ENCODE measurements at places on chromosomes 12 and 14. TPM values are rescaled to one million over a fixed set of nuclear protein-coding genes. Genes with fewer than 3 reads are reported as not detected.

DNA sequence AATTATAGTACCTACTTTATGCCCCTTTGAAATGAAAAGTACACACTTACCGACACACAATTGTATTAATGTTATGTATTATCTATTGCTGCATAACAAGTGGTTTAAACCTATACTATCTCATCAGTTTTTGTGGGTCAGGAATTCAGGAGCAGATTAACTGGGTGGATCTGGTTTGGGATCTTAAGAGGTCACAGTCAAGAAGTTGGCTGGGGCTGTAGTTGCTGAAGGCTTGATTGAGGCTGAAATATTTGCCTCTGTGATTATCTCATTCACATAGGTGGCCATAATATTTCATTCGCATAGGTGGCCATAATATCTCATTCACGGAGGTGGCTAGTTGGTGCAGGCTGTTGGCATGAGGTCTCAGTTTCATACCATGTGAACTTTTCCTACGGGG lies 5.7 kb downstream of the METTL25 start:
- no peak for DNase-seq

DNA sequence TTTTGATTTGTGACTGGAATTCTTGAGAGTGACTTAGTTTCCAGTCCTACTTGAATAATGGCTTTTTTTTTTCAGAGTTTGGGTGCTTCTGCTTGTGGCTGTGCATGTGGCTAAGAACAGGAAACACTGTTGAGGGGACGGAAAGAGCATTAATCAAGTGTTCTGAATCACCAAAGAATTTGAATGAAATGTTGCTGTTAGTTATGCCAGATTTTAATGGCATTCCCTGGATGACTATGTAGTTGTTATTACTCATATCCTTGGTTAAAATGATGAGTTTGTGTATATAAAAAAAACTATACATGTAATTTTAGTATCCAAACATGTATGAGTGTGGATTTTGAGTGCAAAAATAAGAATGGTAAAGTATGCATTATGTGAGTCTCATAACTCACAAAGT lies 347.9 kb downstream of the BCAT1 start:
- peak; percentile 52 for DNase-seq

Gene CCDC175
- total RNA-seq: not detected

DNA sequence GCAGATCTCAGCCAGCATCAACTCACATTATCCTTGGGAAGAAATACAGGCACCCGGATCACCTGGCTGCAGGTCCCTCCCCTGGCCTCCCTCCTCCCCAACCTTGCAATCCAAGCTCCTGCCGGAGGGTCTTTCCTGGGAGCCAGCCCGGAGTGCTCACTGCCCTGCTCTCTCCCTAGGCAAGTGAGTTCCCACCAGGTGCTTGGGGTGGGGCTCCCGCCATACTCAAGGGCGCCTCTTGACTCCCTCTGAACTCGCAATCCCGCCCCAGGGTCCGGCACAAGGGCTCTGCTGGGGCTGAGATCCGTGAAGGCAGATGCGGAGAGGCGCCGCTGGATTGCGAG lies 1.2 kb upstream of the CEP170B start:
- DNase-seq: no peak

GRCh38 chr12:47900131-47901062 lies 4.4 kb downstream of the VDR start:
- no peak for DNase-seq

Gene DLK1
- total RNA-seq: not detected

GRCh38 chr12:96994900-96995299 lies 87.8 kb downstream of the NEDD1 start:
- DNase-seq: no peak

GRCh38 chr14:33811721-33812120 lies 139.2 kb downstream of the EGLN3 start:
- DNase-seq: no peak

Gene PTPN21
- total RNA-seq: 16.1 TPM

- peak; percentile 21 for DNase-seq
Observed at GRCh38 chr12:64039281-64039871, 182.7 kb downstream of the KICS2 start.

Gene DPPA3
- not detected for total RNA-seq

Gene PPP4R4
- total RNA-seq: 1.00 TPM

DNA sequence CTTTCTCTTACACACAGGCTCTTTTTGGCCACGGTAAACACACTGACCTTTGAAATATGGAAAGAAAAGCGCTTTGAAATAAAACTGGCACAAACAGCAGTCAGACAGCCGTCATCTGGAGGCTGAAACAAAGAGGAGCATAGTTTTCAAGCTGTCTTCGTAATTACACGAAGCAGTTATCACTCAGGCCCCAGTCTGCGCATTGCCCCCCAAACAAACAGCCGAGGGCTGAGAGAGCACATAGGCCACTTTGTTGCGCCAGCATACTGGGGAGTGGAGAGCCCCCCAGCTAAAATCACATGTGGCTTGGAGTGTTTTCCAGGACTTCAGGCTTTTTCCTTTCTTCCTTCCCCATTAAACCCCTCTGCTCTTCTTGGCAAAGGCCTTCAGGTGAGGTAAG lies 142.9 kb upstream of the BTG1 start:
- no peak for DNase-seq

DNA sequence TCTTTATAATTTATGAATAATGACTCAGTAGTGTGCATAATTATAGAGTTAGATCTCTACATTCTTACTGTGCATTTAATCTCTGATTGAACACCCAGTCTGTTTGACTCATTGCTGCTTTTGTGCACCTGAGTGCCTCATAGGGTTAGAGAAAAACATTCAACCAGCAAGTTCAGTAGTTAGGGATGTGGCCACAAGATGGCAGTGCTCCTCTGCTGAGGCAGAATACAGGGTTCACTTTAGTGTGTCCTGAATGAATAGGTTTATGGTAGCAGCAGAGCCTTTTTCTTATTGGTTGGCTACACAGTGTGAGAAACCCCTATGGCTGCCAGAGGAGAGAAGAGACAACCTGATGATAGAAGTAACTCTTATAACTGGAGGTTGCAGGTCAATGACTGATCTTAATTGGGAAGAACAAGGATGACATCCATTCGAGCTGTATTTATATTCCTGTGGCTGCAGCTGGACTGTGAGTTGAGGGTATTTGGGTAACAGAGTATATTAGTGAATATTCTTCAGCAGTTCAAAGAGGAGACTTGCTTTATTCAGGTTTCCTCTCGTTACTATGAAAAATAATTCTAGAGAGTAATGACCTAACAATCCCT lies 194.9 kb upstream of the OR4E1 start:
- no peak for DNase-seq

GRCh38 chr14:56273951-56274350 lies 155.7 kb downstream of the PELI2 start:
- no peak for DNase-seq

GRCh38 chr12:125734137-125734536 lies 668.9 kb downstream of the AACS start:
- DNase-seq: no peak

Gene HECTD4
- total RNA-seq: 9.8 TPM

DNA sequence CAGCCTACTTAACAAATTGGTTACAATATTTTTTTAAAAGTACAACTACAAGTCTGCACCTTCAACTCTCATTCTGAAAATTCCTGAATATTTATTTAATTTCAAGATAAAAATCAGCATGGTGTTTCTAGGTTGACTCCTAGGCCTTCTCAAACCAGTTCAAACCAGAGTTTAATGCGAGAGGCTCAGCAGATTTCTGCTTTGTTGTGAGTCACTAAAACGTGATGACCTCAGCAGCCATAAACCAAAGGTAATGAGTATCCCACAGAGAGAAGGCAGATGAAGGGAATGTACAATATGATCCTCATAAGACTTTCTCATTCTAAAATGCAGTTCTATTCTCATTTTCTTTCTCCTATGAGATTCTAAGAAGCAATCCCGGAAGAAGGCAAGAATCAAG lies 1.5 kb downstream of the PRDM4 start:
- DNase-seq: peak; percentile 46

GRCh38 chr14:69922198-69922597 lies 43.0 kb downstream of the SMOC1 start:
- no peak for DNase-seq

- DNase-seq: no peak
Observed at GRCh38 chr14:42459171-42459685, 852.6 kb downstream of the LRFN5 start.

DNA sequence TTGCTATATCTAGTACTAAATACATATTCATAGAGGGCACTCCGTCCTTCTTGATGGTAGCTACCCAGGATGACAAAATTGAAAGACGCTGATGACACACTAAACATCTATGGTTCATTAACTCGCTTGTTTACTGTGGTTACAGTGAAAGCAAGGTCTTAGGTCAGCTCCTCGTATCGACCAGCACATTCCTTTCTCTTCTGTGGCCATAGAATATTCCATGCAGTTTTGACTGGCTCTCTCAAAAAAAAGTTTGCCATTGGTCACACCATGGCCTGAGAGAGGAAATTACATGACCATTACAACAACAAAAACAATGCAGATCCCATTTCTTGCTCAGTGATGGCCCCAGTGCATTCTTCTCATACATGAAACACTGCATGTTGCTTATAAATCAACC lies 411.4 kb upstream of the SOX5 start:
- no peak for DNase-seq

DNA sequence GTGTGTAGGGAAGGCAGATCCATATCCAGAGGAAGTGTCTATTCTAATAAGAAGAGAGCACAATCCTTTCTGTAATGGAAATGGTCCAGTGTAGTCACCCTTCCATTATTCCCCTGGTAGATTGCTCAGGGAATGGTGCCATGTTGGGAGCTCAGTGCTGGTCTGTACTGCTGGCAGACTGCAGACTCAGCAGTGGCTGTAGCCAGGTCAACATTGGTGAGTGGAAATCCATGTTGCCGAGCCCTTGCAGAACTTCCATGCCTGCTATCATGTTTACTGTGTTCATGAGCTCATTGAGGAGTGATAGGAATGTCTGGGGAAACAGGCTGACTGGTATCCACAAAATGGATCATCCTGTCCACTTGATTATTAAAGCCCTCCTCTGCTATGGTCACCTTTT lies 128.7 kb downstream of the MIPOL1 start:
- no peak for DNase-seq

DNA sequence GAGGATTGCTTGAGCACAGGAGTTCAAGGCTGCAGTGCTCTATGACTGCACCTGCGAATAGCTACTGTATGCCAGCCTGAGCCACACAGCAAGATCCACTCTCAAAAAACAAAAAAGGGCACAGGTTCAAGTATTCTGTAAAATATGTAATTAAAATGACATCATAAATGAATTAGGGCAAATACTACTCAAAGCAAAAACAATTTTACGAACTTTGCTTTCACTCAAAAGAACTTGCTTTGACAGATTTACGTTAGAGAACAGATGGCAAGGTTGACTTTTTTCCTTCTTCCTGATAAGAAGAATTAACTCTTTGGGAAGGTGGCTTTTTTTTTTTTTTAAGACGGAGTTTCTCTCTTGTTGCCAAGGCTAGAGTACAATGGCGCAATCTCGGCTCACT lies 44.0 kb upstream of the EAPP start:
- no peak for DNase-seq

Gene CLEC4A
- 0.16 TPM for total RNA-seq

GRCh38 chr14:100031506-100032281 lies 33.5 kb upstream of the EVL start:
- DNase-seq: peak; percentile 92

GRCh38 chr12:67989184-67989920 lies at the start of gene IFNG-AS1:
IFNG-AS1 (plus strand) TSS chr12:67989447.
- no peak for DNase-seq

GRCh38 chr14:96117101-96117897 lies 78.1 kb downstream of the C14orf132 start:
- DNase-seq: peak; percentile 56

- DNase-seq: no peak
Observed at GRCh38 chr12:12441843-12442461, 85.1 kb downstream of the BORCS5 start.

DNA sequence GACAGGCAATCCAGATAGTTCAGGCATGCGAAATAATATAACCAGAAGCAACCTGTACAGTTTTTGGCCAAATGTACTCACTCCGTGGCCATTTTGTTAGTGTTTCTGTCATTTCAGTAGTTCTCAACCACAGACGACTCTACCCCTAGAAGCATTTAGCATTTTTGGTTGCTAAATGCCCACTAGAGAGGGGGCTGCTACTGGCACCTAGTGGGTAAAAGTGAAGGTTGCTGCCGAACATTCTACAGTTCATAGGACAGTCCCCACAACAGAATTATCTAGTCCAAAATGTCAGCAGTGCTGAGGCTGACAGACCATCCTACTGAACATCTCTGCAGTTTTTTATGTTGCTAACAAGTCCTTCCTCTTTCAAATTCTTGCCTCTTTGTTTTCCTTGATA lies 107.4 kb downstream of the TSHR start:
- DNase-seq: no peak

GRCh38 chr14:24172871-24173281 lies 996 bp downstream of the REC8 start:
- no peak for DNase-seq

Gene OASL
- not detected for total RNA-seq

Gene KRT81
- 0.13 TPM for total RNA-seq

Gene BHLHE41
- 69.1 TPM for total RNA-seq

GRCh38 chr12:80293347-80293746 lies 150.7 kb upstream of the PTPRQ start:
- DNase-seq: no peak

- DNase-seq: no peak
Observed at GRCh38 chr12:126404293-126404881, 1339.2 kb downstream of the AACS start.

DNA sequence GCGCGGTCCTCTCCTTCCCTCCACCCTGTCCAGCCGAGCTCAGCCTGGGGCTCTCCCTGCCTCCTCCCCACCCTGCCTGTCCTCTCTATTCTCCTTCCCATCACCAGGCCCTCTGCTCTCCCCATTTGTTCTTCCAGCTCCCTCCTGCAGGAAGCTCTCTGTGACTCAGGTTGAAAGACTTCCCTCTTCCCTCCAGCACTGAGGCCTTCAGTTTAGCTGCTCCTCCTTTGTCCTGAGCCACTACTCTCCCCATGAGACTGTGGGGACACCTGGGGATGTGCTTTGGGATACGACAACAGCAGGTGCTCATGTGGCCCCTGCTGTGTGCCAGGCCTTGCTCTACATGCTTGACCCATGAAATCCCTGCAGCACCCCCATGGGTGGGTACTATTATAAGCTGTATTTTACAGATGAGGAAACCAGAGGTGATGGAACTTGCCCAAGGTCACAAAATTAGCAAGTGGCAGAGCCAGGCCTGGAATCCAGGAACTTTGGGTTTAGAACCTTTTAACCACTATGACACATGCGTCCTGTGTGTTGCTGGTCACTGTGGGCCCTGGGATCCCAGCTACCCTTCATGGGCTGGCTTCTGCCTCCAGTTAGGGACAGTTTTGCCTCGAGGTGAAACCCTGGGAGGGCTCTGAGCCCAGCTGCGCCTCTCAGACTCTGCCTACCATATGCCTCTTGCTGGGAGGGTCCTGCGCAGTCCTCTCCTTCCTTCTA lies 5.5 kb downstream of the KRT80 start:
- DNase-seq: peak; percentile 84

GRCh38 chr12:4025181-4026019 lies 152.2 kb upstream of the PARP11 start:
- peak; percentile 42 for DNase-seq

Measured in SJSA1 (cell line).